OCI-LY7 (cell line): ENCODE measurements at places on chromosomes 11 and 22. TPM values are rescaled to one million over a fixed set of nuclear protein-coding genes. Genes with fewer than 3 reads are reported as not detected.

CD81 gene
- 343 and 404 TPM in 2 replicates for total RNA-seq

- DNase-seq = peak; percentile 81
These were observed 38.2 kb upstream of the WEE1 start for GRCh38 chr11:9535189-9535781.

GRCh38 chr22:33380789-33381530 lies 322.8 kb upstream of the SYN3 start:
- DNase-seq = no peak

DNA sequence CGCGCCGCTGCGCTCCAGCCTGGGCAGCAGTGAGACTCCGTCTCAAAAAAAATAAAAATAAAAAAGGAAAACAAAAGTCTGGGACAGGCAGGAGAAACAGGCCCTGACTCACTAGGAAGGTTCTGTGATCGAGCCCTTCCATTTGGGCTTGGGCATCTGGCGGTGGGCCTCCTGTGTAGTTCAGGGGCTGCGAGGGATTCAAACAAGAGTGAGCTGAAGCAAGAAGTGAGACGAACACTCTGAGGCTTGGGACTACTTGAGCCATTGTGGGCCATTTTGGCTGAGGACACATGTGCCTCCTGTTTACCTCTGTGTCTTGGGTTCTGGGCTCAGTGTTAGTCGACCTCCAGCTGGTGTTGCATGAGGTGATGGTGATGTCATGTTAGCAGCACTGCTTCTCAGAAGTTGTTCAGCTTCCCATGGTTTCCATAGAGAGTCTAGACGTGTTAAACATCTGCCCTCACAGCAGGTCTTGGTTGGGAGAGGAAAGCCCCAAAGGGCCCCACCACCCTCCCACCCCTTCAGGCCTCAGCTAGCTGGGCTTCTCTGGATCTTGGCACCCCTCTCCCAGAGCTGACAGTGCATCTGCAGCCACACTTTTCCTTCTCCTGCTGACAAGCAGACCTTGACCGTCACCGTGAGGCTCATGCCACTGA lies 57.8 kb downstream of the MED15 start:
- no peak for DNase-seq

DNA sequence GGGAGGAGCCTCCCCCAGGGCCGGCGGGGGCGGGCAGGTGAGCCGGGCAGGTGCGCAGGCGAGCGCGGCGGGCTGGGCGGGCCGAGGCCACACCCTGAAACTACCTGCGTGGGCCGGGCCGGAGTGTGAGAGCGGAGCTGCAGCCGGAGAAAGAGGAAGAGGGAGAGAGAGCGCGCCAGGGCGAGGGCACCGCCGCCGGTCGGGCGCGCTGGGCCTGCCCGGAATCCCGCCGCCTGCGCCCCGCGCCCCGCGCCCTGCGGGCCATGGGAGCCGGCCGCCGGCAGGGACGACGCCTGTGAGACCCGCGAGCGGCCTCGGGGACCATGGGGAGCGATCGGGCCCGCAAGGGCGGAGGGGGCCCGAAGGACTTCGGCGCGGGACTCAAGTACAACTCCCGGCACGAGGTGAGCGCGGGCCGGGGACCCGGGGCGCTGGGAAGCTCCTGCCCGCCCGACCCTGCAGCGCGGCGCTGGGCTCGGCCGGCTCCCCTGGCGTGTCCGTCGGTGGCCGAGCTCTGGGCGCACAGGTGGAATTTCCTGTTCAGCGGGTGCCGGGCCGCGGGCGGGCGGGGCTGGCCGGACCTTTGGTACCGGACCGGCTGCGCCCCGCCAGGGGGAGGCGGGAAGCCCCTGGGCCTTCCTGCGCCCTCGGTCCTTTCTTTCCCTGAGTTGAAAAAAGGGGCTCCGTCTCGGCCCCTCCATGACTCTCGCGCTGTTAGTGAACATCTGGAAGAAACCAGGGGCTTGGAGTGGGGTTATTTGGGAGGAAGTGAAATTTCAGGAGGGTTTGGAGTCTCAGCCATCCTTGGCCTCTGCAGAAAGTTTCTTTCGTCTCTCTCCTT lies at the start of gene ST14:
ST14 (plus strand) TSS at position 126 of the 841 bp plus-strand sequence; CDS start at position 324, 198 bp downstream.
- peak; percentile 70 for DNase-seq

USP35 gene
- total RNA-seq = 4.8 and 4.9 TPM in 2 replicates

DNA sequence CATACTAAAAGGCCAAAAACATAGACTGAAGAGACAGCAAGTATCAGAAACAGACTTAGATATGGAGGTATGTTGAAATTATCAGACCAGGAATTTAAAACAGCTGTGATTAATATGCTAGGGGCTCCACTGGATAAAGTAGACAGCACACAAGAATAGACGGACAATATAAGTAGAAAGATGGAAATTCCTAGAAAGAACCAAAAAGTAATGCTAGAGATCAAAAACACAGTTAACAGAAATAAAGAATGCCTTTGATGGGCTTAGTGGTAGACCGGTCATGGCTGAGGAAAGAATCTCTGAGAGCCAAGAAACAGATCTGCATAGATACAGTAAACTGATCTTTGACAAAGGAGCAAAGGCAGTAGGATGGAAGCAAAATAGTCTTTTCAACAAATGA lies 250.2 kb downstream of the SWAP70 start:
- DNase-seq = no peak

- DNase-seq = no peak
These were observed 24.3 kb upstream of the VWA5A start for GRCh38 chr11:124090996-124091395.

- no peak for DNase-seq
These were observed 10.0 kb upstream of the NAV2 start for GRCh38 chr11:19702620-19703019.

GRCh38 chr11:30313580-30313979 lies 9.3 kb upstream of the ARL14EP start:
- DNase-seq = no peak

- no peak for DNase-seq
These were observed 67.7 kb downstream of the PANX1 start for GRCh38 chr11:94196363-94196762.

GRCh38 chr11:69307871-69308431 lies 14.0 kb downstream of the MYEOV start:
- no peak for DNase-seq

GRCh38 chr11:4085575-4085974 lies 9.0 kb upstream of the RRM1 start:
- DNase-seq = no peak

NFAM1 gene
- 0.88 and 1.1 TPM in 2 replicates for total RNA-seq

GRCh38 chr11:95111923-95112540 lies 22.4 kb downstream of the ENDOD1 start:
- no peak for DNase-seq

DNA sequence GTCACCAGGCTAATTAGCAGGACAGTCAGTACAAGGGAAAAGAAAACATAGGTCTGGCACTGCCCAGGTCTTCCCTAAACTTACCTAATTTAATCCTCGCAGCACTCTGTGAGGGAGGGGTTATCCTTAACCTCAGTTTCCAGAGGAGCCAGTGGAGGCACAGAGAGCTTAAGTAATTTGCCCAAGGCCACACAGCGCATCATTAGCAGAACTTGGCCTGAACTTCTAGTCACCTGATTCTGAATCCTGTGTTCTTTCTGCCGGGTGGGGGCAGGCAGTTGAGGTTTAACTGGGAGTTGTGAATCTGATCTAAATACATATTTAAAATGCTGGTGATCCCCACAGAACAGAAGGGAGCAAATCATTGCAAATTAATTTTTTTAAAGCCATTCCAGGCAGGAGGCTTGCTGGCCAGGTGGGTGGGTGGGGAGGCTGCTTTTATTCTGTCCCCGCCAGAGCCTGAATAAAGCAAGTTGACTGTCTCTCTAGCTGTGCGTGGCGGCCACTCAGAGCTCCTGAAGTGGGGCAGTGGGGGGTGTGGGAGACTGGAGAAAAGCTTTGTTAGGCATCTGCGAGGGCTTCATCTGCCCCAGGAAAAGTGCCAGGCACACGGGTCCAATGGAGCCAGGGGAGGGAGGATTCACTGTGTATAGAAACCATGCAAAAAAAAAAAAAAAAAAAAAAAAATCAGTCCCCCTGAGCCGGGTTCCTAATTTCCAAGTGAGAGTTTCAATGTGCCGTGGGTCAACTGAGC lies 66.1 kb downstream of the NFAM1 start:
- no peak for DNase-seq

GRCh38 chr11:58600510-58600909 lies 21.6 kb downstream of the ZFP91 start:
- no peak for DNase-seq

DNA sequence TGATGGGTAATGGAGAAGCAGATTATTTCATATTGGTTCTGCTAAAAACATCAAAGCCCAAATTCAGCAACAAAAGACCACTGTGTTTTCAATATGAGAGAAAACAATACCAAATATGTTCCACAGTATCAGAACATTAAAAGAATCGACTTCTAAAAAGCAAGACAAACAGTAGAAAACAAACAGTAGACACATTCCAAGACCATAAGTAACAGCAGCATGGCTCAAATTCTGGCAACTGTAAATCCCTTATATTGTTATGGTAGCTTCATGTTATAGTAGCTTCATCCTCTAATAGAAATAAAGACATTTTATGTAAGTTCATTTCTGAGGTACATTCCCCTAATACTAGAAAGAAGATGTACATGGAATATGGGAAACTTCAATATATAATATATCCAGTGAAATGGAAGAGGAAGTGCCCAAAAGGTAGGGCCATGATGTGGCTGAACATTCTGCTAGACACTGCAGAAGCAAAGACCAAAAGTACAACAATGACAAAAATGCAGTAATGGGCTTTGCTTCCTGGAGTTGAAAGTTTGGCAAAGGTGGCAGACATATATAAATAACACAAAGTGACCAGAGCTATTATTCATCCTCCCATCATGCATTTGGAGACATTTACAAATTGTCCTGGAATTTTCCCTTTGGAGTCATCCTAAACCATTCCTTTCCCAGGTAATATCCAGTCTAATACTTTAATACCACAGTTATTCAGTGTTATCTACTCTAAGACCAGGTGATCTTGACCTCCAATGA lies 299.9 kb downstream of the DCDC1 start:
- DNase-seq = no peak

CHRM1 gene
- not detected in 2 replicates for total RNA-seq

HSPB2 gene
- not detected in 2 replicates for total RNA-seq

TMPRSS13 gene
- total RNA-seq = 0.85 and 1.1 TPM in 2 replicates

DNA sequence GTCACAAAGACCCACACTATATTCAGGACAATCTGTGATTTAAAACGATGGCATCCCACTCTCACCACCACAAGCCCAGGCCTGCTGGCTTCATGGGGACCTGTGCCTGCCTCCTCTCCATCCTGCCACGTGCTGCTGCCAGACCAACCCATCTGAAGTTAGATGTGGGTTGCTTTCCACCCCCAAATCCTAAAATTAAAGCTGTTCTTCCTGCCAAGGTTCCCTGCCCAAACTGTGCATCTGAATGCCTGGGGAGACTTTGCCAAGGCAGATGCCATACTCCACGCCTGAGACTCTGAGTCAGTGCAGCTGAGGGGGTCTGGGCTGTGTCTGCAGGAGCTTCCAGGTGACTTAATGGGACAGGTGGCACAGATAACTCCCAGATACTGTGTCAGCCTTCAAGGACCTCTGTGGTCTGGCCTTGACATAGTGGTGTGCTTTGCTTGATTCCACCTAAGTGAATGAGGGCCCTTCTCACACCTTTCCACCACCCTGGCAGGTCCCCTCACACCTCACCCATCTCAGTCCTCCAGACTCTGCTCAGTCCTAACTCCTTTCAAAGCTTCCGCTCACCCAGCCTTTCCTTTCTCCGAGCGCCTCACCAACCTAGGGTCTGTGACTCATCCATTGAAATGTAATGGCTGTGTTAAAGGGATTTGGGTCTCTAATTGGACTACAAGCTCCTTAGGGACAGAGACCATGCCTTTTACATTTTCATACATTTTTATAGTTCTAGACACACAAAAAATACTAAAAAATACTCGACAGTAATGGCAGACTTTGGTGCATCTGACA lies 18.6 kb downstream of the ADAMTS8 start:
- no peak for DNase-seq

GRCh38 chr22:31496735-31497146 lies 405 bp downstream of the SFI1 start:
- peak; percentile 62 for DNase-seq

GRCh38 chr11:97717922-97718321 lies 1302.8 kb upstream of the CNTN5 start:
- no peak for DNase-seq

GRCh38 chr22:45769569-45770210 lies 98.1 kb downstream of the ATXN10 start:
- DNase-seq = peak; percentile 39

DNA sequence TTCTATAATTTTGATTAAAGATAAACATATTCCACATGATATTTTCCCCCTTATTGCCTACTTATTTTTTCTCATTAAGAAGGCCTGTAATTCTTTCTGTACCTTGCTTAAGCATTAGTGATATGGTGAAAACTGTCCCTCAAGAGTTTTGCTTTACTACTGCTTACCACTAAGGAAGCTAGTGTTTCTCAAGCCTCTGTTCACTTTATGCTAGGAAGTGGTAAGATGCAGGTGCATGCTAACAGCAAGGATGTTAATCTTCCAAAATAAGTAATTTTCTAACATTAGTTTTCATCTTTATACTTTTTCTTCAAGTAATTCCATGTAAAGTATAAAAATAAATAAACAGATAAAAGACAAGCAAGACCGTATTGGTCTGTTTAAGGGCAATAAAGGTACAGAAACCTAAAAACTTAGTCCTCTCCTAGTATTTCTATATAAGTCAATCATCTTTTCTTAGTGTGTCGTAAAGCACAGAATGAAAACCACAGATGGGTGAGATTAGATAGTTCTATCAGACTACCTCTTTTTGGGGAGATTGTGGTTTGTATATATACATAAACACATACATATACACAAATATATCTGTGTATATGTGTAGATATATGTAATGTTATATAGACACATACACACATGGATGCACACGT lies 731.0 kb upstream of the CNTN5 start:
- DNase-seq = no peak

GRCh38 chr11:43810929-43811596 lies 69.6 kb upstream of the ALKBH3 start:
- no peak for DNase-seq

DNA sequence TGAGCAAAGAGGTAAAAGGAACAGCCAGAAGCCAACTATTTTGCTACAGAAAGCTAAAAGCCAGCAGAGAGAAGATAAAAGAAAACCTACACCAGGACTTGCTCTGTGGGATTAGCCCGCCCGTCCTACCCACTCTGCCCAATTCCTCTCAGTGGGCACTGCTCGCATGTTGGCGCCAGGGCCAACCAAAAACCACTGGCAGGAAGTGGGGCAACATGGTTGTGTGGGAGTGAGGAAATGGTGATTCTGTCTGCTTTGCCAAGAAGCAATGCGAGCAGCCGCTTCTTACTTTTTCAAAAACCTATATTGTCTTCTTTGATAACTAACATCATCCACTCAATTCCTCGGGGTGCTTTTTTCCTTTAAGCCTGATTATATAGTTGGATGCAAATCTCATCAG lies 14.2 kb upstream of the APOA1 start:
- DNase-seq = no peak
